ENCODE measurements at places on chromosomes 5 and 9. TPM values are rescaled to one million over a fixed set of nuclear protein-coding genes. Genes with fewer than 3 reads are reported as not detected.

DNA sequence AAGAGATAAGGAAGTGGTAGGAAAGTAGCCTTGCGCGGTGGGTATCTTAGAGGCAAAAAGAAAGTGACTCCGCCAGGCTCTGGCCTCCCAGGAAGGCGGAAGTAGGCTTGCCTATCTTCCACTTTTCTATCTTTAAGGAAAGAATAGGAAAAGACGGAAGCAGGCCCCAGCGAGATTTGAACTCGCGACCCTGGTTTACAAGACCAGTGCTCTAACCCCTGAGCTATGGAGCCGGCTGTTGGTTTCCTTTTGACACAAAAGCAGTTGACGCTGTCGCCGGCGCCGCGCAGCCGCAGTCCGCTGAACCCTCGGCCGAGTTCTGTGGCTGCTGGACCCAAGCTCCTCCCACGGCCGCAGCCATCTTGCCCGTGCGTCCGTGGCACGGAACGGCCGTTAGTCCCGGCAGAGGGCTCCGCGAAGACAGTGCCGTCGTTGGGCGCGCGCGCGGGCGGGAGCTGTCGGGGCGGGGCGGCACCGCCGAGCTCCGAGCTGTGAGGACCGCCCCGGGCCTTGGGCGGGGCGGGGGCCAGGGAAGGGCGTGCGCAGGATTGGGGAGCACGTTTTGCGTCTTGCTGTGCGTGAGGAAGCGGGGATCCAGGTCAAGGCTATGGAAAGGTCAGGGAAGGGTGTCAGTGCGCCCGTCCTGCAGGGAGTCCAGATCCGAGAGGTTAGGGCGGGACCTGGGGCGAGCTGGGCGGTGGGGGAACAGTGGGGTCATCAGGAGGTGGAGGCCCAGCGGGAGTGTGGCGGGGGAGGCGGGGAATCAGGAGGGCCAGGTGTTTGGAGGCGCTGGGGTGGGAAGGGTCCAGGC lies 13.3 kb downstream of the TRIM7 start:
- H3K36me3 ChIP-seq = no peaks in the 10 kb centered on the region
- H3K27ac ChIP-seq = peak overlapping the region; percentile 91
- no peaks in the 10 kb centered on the region for H3K27me3 ChIP-seq
- peaks cover 4% of the 10 kb centered on the region for H3K4me1 ChIP-seq
- peak; percentile 94 for DNase-seq

DNA sequence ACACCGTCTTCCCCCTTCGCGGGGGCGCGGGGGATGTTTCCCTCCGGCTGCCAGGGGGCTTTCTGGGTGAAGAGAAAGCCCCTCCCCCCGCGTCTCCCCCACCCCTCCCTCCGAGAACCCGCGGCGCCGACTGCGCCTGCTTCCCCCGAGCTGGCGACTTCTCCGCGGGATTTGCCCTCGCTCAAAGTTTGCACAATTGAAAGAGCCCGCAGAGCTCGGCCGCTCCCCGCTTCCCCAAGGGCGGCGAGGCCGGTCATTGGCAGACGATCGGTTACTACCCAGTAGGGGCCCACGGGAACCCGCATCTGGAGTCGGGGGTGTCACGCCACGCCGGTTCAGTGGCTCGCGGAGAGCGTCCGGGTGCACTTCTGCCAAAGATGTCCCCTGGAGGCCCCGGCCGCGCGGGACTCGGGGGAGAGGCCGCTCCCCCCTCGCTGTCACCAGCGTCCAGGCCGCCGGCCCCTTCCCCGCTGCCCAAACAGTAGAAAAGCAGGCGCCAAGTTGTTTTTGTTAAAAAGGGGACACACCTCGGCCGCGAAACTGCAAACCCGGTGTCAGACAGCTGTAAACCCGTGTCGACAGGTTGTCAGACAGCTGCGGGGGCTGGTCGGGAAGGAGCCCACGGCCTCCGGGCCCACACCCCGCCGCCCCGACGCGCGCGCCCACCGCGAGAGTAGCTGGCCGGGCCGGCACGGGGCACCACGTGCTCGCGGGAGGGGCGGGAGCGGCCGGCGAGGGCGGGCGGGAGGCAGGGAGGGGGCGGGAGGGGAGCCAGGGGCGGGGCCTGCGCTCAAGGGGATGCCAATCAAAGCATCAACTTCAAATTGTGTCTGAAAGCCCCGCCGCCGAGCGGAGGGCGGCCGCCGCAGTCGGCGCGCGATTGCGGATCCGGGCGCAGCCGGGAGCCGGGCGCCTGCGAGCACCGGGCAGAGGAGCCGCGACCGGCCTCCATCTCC lies at the start of gene IRX1:
Gene IRX1, plus strand, starts transcription at position 827 of the 956 bp plus-strand sequence. CDS start 274 bp downstream, outside the sequence.
- no peak for DNase-seq
- H3K4me1 ChIP-seq = no peaks in the 10 kb centered on the region
- H3K27ac ChIP-seq = no peak within 1 kb of the TSS
- peaks cover 70% of the 10 kb centered on the region for H3K27me3 ChIP-seq

Gene IFNA21
- total RNA-seq = not detected

Gene SLC1A1
- 3.9 TPM for total RNA-seq

Gene DPM2
- total RNA-seq = 10.8 TPM

DNA sequence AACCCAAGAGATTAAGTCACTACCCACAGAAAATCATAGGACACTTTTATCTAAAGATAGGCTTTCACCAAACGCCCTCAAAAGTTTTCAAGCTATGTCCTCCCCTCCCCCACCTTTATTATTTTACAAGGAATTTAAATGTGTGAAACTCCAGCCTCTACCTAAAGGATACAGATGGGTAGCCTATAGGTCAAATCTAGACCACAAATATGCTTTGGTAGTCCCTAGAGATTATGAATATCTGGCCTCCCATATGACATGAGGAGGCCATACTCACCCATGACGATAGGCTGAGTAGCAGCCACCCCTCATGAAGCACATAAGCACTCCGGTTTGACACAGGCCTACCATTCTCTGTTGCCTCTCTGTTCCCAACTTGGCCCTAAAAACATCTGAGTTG lies 11.9 kb downstream of the SIL1 start:
- peak overlapping the region; percentile 97 for H3K27ac ChIP-seq
- H3K27me3 ChIP-seq = no peaks in the 10 kb centered on the region
- DNase-seq = no peak
- H3K4me1 ChIP-seq = peaks cover 30% of the 10 kb centered on the region
- H3K36me3 ChIP-seq = no peaks in the 10 kb centered on the region

Gene BHMT2
- 0.56 TPM for total RNA-seq

DNA sequence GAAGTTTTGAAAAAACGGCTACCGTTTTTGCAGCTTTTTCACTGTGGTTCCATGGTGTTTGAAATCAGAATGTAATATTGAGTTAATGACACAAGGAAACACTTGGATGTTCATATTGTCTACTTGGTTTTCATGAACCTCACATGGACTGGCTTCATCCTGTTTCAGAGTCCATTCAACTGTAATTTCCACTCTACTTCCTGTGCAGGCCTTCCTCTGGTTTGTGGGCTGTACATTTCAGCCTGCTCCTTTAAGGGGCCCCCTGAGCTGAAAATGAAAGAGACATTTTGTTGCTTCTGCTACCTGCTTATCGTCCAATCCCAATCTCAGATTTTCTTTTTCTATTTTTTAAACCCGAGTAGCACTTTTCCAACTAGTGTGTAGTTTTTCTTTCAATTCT lies 41.8 kb upstream of the CDKN2B start:
- DNase-seq = no peak
- H3K4me1 ChIP-seq = peaks cover 2% of the 10 kb centered on the region
- no peaks in the 10 kb centered on the region for H3K36me3 ChIP-seq
- no peaks in the 10 kb centered on the region for H3K27me3 ChIP-seq
- no peak overlapping the region for H3K4me3 ChIP-seq

Gene ISL1
- not detected for total RNA-seq

GRCh38 chr9:35828716-35829083 lies at the start of gene FAM221B:
Gene FAM221B (minus strand): TSS chr9:35828732. CDS start chr9:35826161, 2,571 bp downstream.
- H3K27me3 ChIP-seq = no peaks in the 10 kb centered on the region
- H3K4me1 ChIP-seq = peaks cover 8% of the 10 kb centered on the region
- DNase-seq = no peak
- H3K4me3 ChIP-seq = peak within 1 kb of the TSS; percentile 91
- no peaks in the 10 kb centered on the region for H3K36me3 ChIP-seq
- H3K27ac ChIP-seq = peak within 1 kb of the TSS; percentile 85

DNA sequence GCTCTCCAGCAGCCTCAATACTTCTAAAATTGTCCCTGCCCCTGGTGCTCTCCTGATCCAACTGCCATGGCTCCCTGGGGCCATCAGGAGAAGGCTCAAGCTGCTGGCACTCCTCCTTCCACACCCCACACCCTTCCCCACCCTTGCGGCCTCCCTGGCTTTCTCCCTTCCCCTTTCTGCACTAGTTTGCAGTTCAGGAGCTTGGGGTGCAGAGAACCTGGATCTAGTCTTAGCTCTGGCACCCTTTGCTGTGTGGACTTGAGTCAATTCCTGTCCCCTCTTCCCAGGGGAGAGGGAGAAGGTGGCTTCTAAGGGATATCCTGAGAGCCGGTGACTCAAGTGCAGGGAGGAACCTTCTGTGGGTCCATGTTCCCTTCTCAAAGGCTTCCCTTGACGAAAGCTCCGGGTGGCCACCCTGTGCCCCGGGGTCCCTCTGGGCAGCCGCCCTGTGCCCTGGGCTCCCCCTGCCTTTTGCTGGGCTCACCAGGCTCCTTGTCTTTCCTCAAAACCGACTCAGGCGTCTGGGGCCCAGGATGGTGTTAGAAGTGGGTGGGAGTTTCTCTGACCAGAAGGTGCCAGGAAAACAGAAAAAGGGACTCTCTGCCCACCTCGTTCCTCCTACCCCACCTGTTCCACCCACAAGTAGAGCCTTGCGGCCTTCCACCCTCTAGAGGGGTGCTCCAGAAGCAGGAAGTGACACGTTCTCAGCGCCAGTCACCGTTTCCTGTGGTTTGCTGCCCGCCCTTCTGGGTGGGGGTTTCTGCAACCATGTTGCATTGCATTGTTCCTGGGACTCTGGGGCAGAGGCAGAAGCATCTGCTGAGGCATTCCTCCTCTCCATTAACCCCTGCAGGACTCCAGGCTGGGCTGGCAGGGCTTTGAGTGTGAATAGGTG lies 15.0 kb downstream of the GLIPR2 start:
- DNase-seq = peak; percentile 64
- no peak overlapping the region for H3K4me3 ChIP-seq
- H3K4me1 ChIP-seq = peaks cover 30% of the 10 kb centered on the region
- H3K27ac ChIP-seq = no peak overlapping the region

DNA sequence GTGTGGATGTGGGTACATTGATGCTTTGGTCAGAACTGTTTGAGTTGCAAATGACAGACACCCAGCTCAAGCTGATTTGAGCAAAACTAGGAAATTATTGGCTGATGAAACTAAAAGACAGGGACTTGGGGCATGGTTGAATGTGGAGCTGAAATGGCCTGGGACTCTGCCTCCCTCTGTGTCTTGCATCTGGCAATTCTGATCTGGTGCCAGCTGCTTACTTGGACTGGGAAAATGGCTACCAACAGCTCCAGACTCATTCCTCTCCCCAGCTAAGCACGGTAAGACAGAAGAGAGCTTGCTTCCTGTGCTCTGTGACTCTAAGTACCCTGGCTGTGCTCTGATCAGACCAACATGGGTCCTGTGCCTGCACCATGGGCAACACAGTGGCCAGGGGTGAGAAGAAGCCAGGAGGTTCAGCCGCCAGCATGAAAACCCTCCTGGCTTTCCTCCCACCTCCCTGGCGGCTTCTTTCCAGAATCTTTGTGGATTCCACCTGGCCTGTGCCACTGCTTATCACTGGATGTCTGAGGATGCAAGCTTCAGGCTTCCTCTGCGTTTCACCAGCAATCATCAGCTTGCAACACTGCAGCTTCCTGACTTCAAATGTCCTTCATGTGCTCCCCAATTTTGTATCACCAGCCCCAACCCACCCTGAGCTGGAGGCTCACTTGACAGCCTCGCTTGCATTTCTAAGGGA lies 44.1 kb downstream of the C5orf15 start:
- no peak for DNase-seq
- no peaks in the 10 kb centered on the region for H3K4me1 ChIP-seq
- H3K27me3 ChIP-seq = peaks cover 49% of the 10 kb centered on the region
- H3K4me3 ChIP-seq = no peak overlapping the region
- H3K27ac ChIP-seq = no peak overlapping the region

Gene PCDHGB5
- total RNA-seq = 17.5 TPM

GRCh38 chr5:172906888-172907287 lies 52.3 kb upstream of the RPL26L1 start:
- peaks cover 4% of the 10 kb centered on the region for H3K36me3 ChIP-seq
- no peaks in the 10 kb centered on the region for H3K27me3 ChIP-seq
- peak overlapping the region; percentile 65 for H3K27ac ChIP-seq
- no peak for DNase-seq
- H3K4me3 ChIP-seq = no peak overlapping the region

GRCh38 chr5:177983763-177984583 lies 12.1 kb downstream of the PROP1 start:
- H3K36me3 ChIP-seq = no peaks in the 10 kb centered on the region
- no peak overlapping the region for H3K27ac ChIP-seq
- H3K27me3 ChIP-seq = peaks cover 34% of the 10 kb centered on the region
- DNase-seq = no peak
- H3K4me1 ChIP-seq = no peaks in the 10 kb centered on the region
- H3K4me3 ChIP-seq = no peak overlapping the region

DNA sequence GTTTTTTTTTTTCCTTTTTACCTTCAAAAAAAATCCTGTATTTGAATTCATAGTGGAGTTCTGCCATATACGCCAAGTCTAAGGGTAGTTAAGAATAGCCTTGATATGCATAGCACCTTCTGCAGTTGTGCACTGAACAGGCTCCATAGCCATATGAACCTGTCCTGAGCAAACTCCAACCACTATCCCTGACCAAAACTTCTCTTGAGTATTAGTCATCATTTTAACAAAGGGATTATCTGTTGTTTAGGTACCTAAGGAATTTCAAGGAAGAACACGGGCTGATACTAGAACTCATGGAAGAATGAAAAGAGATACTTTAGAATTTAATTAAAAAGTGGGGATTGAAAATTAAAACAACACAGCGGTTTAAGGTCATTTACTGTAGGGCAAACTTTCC lies 1.9 kb upstream of the FBXO38 start:
- no peak overlapping the region for H3K4me3 ChIP-seq
- no peak for DNase-seq
- H3K27ac ChIP-seq = no peak overlapping the region
- peaks cover 7% of the 10 kb centered on the region for H3K4me1 ChIP-seq
- H3K27me3 ChIP-seq = no peaks in the 10 kb centered on the region

Gene FAM151B
- 2.9 TPM for total RNA-seq

GRCh38 chr9:28912621-28913020 lies 1339.3 kb upstream of the C9orf72 start:
- H3K36me3 ChIP-seq = no peaks in the 10 kb centered on the region
- no peaks in the 10 kb centered on the region for H3K27me3 ChIP-seq
- H3K27ac ChIP-seq = no peak overlapping the region

Gene FAM200C
- total RNA-seq = 6.7 TPM

- H3K27ac ChIP-seq = no peak overlapping the region
- no peak for DNase-seq
- no peak overlapping the region for H3K4me3 ChIP-seq
- no peaks in the 10 kb centered on the region for H3K36me3 ChIP-seq
- H3K27me3 ChIP-seq = peaks cover 3% of the 10 kb centered on the region
- peaks cover 9% of the 10 kb centered on the region for H3K4me1 ChIP-seq
These were observed 171.2 kb upstream of the S1PR3 start for GRCh38 chr9:88820055-88820454.

- no peaks in the 10 kb centered on the region for H3K27me3 ChIP-seq
- H3K27ac ChIP-seq = no peak overlapping the region
- no peak for DNase-seq
- no peaks in the 10 kb centered on the region for H3K4me1 ChIP-seq
These were observed 427.6 kb downstream of the SPOCK1 start for GRCh38 chr5:137071526-137071925.

Measured in IMR-90 (cell line).